ENCODE measurements at places on chromosomes 3 and 15. TPM values are rescaled to one million over a fixed set of nuclear protein-coding genes. Genes with fewer than 3 reads are reported as not detected.

DNA sequence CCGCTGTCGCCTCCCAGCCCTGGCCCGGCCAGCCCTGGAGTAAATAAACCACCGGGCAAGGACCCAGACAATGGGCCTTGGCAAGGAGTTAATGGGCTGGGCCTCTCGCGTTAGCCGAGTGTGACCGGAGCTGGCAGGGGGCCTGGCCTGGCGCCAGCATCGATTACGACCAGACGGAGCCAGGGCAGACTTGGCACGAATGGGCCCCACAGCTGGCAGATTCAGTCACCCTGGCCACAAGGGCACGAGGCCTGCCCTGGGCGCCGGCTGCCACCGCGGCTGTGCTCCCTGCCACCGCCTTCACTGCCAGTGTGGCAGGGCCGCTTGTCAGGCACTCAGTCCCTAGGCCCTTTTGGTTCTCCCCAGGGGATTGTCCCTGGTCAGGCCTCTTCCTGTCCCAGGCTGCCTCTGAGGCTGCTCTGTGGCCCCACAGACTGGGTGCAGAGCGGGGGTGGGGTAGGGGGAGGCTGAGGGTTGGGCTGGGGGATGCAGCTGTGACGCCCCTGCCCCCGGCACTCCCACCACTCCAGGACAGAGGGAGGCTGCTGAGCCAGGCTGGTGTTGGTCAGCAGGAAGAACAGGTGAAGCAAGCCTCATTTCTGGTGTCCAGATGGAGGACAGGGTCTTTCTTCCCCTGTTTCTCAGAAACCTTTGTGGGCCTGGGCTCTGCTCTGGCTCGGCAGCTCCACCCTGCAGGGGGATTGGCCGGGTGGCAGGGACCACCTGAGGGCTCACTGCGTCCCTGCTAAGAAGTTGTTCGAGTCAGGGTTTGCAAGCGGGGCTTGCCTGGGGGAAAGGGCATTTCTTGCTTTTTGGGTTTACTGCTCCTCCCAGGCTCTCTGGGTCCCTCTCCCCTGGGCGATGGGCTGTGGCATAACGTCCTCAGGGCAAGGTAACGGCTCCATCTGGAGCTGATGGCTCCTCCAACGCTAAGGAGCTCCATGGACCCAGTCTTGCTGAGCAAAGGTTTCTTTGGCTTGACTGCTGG, 30.5 kb upstream of the SRP14 start:
- peaks cover 5% of the 10 kb centered on the region for H3K4me1 ChIP-seq
- peak overlapping the region; percentile 52 for H3K27ac ChIP-seq
- no peak overlapping the region for H3K4me3 ChIP-seq
- DNase-seq = peak; percentile 95
- H3K36me3 ChIP-seq = no peaks in the 10 kb centered on the region
- no peaks in the 10 kb centered on the region for H3K27me3 ChIP-seq

DNA sequence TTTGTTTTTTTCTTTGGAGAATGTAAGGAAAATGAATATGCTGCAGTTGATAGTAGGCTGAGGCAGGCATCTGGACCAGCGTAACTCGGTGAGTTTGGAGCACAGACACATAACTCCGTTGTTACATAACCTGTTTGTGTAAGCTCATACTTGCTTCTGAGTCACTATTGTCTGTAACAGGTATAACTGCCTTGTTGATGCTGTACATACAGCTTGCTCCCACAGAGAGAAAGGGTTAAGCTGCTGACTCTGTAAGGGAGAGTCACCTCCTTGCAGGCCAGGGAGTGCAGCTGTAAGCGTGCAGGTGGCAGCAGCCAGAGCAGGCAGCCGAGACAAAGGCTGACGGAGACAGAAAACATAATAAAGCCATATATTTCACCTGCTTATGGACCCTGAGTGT, 20.4 kb downstream of the RETNLB start:
- no peak for DNase-seq
- no peak overlapping the region for H3K27ac ChIP-seq
- H3K27me3 ChIP-seq = no peaks in the 10 kb centered on the region
- no peaks in the 10 kb centered on the region for H3K36me3 ChIP-seq
- H3K4me3 ChIP-seq = no peak overlapping the region

GRCh38 chr3:38313263-38313662, 31.2 kb downstream of the SLC22A14 start:
- DNase-seq = no peak
- H3K27ac ChIP-seq = no peak overlapping the region
- H3K36me3 ChIP-seq = no peaks in the 10 kb centered on the region
- no peak overlapping the region for H3K4me3 ChIP-seq

The ALDH1A3 gene
- polyA plus RNA-seq = 13.0 TPM

GRCh38 chr15:53759411-53759931, at the start of gene WDR72:
TSS of gene WDR72 (minus strand) at chr15:53759663. CDS start at chr15:53733149, 26,514 bp downstream.
- no peaks in the 10 kb centered on the region for H3K36me3 ChIP-seq
- no peak within 1 kb of the TSS for H3K27ac ChIP-seq
- peak; percentile 37 for DNase-seq
- peaks cover 7% of the 10 kb centered on the region for H3K27me3 ChIP-seq

DNA sequence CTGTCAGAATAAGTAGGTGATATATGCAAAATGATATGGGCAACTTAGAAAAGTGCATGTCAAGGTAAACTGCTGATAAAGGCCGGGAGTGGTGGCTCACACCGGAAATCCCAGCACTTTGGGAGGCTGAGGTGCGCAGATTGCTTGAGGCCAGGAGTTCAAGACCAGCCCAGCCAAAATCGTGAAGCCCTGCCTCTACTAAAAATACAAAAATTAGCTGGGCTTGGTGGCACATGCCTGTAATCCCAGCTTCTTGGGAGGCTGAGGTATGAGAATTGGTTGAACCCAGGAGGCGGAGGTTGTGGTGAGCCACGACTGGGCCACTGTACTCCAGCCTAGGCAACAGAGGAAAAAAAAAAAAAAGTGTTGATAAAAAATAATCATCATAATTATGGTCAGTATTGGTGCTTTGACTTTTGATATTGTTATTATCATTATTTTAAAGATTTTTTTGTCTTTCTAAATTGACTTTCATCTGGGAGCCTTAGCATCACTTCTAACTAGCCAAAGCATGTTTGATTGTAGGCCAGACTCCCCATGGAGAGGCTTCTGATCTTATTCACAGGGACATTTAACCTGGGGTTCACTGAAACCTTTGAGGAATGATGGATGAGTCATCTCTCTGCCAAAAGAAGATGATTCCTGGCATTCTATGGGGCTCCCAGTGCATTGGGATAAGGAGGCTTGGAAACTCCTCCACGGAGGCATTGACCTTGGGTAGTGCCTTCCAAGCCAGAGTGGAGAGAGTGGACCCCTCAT, 5.6 kb downstream of the ZBTB38 start:
- peaks cover 56% of the 10 kb centered on the region for H3K36me3 ChIP-seq
- no peak for DNase-seq
- no peaks in the 10 kb centered on the region for H3K27me3 ChIP-seq
- H3K4me1 ChIP-seq = no peaks in the 10 kb centered on the region
- no peak overlapping the region for H3K4me3 ChIP-seq

DNA sequence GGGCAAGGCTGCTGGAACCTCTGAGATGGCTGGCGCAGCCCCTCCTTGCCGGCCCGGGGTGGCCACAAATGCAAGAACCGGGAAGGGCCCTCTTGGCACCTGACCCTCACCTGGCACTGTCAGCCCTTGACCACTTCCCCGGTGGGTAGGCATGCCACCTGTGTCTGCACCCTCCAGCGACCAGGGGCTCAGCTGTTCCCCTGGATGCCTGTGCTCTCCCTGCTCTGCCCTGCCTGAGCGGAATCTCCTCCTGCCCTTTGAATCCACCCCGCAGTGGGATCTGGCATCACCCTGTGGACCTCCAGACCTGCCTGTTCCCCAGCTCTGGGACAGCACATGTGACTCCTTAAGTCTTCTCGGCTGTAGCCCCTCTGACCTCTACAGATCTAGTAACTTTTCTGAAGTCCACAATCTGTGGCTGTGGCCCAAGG, 26.1 kb upstream of the FGD5 start:
- H3K27me3 ChIP-seq = peaks cover 9% of the 10 kb centered on the region
- H3K36me3 ChIP-seq = no peaks in the 10 kb centered on the region
- H3K4me1 ChIP-seq = no peaks in the 10 kb centered on the region
- H3K4me3 ChIP-seq = no peak overlapping the region
- no peak for DNase-seq

The DNAH1 gene
- polyA plus RNA-seq = 7.8 TPM

DNA sequence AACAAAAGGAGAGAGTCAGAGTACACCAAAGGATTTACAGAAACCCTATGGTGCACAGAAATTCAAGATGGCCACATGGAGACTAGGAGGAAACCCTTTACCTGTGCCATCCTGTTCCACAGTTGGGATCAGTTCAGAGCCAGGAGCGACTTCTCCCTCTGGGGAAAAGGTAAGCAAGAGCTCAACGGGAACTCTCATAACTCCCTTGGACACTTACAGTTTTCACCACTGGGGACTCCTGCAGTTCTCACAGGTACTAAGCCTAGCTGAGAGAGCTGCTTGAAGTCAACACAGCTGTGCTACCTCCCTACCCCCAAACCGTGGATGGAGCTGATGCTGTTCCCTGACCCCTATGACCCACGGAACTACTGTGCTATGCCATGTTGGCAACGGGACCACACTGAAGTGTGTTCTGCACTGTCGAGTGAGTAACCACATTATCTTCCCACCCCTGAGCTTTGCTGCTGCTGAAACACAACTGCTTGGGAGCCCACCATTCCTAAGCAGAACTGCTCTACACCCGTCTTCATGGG, 606.8 kb downstream of the GBE1 start:
- H3K27me3 ChIP-seq = no peaks in the 10 kb centered on the region
- no peak overlapping the region for H3K27ac ChIP-seq
- DNase-seq = no peak
- no peaks in the 10 kb centered on the region for H3K4me1 ChIP-seq
- no peak overlapping the region for H3K4me3 ChIP-seq
- H3K36me3 ChIP-seq = no peaks in the 10 kb centered on the region

The RASA2 gene
- polyA plus RNA-seq = 4.9 TPM

DNA sequence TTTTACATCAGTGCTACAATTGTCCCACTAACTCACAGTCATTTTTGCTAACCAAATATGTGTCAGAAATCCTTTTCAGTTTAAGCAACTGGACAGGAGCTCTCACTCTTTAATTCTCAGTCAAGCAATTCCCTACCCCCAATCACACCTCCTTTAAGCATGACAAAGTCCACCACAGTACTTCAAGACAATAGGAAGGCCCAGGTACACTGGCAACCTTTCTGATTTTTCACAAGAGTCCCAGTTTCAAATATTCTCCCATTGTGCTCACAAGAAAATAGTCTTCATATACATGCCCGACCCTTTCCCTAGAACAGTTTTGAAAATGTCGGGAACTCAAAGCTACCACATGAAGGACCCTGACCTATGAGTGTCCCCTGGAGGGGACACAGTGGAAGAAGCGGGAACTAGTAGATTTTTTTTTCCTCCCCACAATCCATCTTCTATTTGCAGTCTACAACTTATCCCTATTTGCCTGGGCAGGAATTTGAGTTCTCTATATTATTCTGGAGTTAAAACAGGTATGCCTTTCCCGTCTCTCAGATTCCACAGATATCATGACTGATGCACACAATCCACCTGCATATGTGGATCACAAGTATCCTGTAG, 413.5 kb downstream of the TIGIT start:
- H3K27me3 ChIP-seq = no peaks in the 10 kb centered on the region
- DNase-seq = peak; percentile 27
- H3K4me1 ChIP-seq = peaks cover 11% of the 10 kb centered on the region
- no peak overlapping the region for H3K4me3 ChIP-seq
- H3K36me3 ChIP-seq = no peaks in the 10 kb centered on the region

GRCh38 chr15:65259367-65259797, 27.3 kb downstream of the PARP16 start:
- no peaks in the 10 kb centered on the region for H3K27me3 ChIP-seq
- H3K36me3 ChIP-seq = no peaks in the 10 kb centered on the region
- H3K4me3 ChIP-seq = no peak overlapping the region
- H3K4me1 ChIP-seq = no peaks in the 10 kb centered on the region
- peak overlapping the region; percentile 69 for H3K27ac ChIP-seq

GRCh38 chr3:14616606-14617507, 34.7 kb upstream of the CCDC174 start:
- no peaks in the 10 kb centered on the region for H3K36me3 ChIP-seq
- H3K4me1 ChIP-seq = no peaks in the 10 kb centered on the region
- H3K4me3 ChIP-seq = no peak overlapping the region
- no peaks in the 10 kb centered on the region for H3K27me3 ChIP-seq
- DNase-seq = no peak
- no peak overlapping the region for H3K27ac ChIP-seq

The CCR8 gene
- not detected for polyA plus RNA-seq

DNA sequence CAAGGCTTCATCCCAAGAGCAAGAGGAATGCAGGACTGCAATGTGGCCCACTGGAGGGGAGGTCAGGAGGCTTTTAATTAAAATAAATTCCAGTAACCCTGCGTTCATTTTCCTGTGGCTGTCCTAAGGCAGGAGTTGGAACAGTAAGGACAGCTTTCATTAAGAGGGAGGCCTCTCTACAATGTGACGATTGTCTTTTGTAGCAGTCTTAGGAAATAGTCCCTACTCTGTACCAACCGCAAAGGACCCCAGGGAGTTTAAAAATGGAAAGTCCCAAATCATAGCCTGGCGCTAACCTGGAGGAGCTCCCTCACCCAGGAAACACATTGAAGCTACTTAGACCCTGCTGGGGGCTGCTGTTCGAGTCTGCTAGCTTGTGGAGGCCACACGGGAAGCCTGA, 62.8 kb downstream of the SYNM start:
- no peaks in the 10 kb centered on the region for H3K27me3 ChIP-seq
- no peak overlapping the region for H3K27ac ChIP-seq
- DNase-seq = no peak

DNA sequence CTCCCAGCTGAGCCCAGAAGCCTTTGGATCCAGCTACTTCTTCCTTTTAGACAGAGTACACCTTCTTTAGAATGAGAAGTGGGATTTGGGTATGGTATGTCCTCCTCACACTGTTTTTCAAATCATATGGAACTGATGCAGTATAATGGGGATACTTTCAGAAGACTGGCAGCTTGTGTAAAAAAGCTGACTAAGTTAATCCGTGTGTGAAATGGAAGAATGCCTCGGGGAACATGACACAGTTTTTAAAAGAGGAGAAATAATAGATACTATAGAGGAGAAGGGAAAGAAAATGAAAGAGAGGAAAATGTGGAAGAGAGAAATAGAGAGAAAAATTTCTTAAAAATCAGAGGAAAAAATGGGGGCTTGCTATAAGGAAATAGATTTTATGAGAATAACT, 47.7 kb downstream of the TUSC7 start:
- H3K36me3 ChIP-seq = no peaks in the 10 kb centered on the region
- DNase-seq = no peak
- no peak overlapping the region for H3K27ac ChIP-seq
- H3K4me3 ChIP-seq = no peak overlapping the region

The FILIP1L gene
- polyA plus RNA-seq = 18.1 TPM

- no peaks in the 10 kb centered on the region for H3K4me1 ChIP-seq
- no peak overlapping the region for H3K4me3 ChIP-seq
- no peak for DNase-seq
- no peak overlapping the region for H3K27ac ChIP-seq
Observed at GRCh38 chr3:37162501-37163245, 11.7 kb downstream of the LRRFIP2 start.

- peak overlapping the region; percentile 45 for H3K4me3 ChIP-seq
- no peak overlapping the region for H3K27ac ChIP-seq
- H3K4me1 ChIP-seq = peaks cover 3% of the 10 kb centered on the region
- DNase-seq = no peak
Observed at GRCh38 chr15:39582977-39583595, 2.2 kb downstream of the THBS1 start.

Measured in small intestine (tissue), 16 donors.